Iris pigment epithelial cell (primary cell): ENCODE measurements at places on chromosomes 5 and 9.

DNA sequence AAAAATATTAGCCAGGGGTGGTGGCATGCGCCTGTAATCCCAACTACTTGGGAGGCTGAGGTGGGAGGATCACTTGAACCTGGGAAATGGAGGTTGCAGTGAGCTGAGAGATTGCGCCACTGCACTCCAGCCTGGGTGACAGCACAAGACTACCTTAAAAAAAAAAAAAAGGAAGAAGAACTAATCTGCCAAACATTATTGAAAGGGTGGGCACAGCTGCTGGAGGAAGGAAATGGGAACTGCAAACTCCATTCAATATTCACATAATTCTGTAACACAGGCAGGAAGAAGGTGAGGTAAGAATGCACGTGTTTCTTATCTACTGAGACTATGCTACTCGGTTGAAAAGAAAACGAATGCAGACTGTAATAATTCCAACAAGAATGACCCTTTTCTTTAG, 121.1 kb upstream of the GNA14 start:
- DNase-seq = no peak

- peak; percentile 15 for DNase-seq
These were observed 3.3 kb upstream of the CDC20B start for GRCh38 chr5:55176176-55176818.

- DNase-seq = no peak
These were observed 40.2 kb upstream of the PRDM12 start for GRCh38 chr9:130624154-130624553.

- DNase-seq = no peak
These were observed 23.5 kb downstream of the NTNG2 start for GRCh38 chr9:132185073-132186009.

GRCh38 chr9:109935406-109936087, 155.5 kb downstream of the PALM2AKAP2 start:
- DNase-seq = peak; percentile 47

GRCh38 chr5:1875281-1875842, 7.4 kb downstream of the IRX4 start:
- no peak for DNase-seq

DNA sequence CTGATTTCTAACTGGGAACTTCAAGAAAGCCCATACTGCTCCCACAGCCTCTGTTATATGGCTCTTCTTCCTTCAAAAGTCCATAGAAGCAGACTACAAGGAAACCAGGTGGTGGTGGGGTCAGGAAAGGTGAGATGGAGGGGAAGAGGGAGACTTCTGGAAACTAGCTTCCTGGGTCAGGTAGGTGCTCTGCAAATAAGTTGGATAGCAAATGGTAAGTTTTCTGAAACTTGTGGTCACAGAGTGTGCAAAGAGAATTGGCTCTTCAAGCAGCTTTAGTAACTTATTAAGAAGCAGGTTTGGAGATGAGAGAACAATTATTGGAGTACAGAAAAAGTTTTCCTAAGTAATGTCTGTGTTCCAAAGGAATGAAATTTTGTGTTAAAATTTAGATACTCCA, 316.9 kb downstream of the ADGRV1 start:
- no peak for DNase-seq

DNA sequence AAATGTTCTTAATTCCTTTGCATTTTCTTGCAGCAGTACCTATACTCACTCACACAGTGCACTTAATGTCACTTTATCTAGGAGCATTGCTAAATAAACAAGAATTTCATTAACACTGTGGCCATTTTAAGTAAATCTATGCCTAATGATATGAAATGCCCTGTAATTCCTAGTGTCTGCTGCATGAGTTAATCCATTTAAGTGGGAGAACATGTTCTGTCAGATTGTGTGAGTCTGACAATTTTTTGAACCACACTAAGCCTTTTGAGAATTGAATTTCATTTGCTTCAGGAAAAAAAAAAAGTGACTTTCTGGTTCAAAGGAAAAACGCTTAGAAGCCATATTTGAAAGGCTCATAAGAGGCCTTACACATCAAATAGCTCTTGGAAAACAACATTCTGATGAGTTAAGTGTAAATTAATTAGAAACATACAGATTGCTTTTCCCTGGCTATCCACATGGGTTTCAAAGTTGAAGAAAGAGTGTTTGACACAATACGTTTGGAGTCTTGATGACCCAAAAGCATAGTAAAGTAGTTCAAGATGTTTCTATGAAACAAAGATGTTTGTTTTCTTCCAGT, 446.7 kb upstream of the GRAMD2B start:
- DNase-seq = no peak

GRCh38 chr5:102294886-102295395, 1.1 kb downstream of the SLCO4C1 start:
- DNase-seq = no peak

- DNase-seq = no peak
These were observed 24.3 kb downstream of the DUSP1 start for GRCh38 chr5:172746725-172747124.

- DNase-seq = no peak
These were observed 67.3 kb upstream of the GARNL3 start for GRCh38 chr9:127197186-127197860.

DNA sequence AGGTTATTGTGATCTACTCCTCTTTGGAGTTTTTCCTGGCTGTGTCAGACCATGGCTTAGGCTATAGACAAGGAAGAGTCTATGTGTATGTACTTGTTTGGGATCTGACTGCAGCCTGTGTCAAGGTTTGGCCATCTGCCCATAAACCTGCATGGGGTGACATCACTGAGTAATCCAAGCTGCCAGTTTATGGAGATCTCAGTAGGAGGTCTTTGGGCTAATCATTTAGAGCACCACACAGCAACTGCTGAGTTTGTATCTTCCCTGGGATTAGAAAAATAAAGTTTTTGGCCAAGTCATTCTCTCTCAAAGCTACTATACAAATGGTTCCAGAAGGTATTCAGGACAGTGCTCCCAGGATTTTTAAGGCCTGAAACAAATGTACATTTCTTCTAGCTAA, 65.5 kb upstream of the HSPB3 start:
- DNase-seq = peak; percentile 95

DNA sequence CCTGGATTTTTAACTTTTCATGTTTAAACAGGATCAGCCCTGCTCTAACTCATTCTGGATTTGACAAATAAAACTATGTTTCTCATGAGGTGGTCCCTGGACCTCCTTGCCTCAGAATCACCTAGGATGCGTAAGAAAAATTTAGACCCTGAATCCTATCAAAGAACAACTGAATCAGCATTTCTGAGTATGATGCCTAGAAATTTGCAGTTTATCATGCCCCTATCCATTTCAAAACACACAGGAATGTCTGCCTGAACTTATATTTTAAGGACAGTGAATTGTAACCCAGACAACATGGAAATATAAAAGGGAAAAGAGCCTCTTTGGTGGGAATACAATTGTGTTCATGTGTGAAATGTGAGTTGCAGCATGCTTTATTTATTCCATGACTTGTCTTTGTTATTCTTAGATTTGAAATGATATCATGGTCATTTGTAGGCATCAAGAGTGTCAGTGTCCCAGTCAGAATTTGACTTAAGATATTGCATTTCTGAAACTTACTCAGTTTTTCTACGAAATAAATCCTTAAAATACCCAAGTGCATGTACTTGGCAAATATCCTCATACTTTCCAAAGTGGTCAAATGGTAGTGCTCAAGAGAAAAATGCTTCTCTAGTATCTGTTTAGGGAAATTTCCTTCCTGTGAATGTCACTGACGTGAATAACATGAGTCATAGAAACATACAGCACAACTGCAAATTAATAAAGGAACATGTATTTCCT, 144.3 kb downstream of the GIN1 start:
- DNase-seq = peak; percentile 86

DNA sequence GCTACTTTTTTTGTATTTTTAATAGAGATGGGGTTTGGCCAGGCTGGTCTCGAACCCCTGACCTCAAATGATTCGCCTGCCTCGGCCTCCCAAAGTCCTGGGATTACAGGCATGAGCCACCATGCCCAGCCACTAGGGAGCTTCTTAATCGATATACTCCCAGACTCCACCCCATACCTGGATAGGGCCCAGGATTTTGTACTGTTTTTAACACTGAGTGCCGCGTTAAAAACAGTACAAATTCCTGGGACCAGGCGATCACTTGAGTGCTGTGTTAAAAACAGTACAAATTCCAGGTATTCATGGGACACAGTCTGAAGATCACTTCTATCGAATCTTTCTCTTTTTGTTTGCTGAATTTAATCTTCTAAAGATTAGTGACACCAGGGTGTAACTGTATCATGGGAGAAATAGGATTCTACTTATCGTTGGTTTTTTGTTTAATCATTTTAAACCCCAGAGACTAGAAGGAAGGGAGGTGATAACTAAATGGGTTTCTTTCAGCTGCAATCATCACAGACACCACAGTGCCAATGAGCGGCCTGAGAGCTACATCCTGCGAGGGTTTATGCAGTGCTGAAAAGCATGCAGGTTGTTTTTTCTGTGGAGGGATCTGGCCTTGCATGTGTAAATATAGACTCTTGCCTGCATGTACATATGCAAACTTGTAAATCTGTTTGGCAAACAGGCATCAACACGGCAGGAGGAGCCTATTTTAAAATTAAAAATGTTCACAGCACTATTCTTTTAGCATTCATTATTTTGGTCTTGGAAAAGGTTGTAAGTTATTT, 303.8 kb upstream of the WWC1 start:
- no peak for DNase-seq

DNA sequence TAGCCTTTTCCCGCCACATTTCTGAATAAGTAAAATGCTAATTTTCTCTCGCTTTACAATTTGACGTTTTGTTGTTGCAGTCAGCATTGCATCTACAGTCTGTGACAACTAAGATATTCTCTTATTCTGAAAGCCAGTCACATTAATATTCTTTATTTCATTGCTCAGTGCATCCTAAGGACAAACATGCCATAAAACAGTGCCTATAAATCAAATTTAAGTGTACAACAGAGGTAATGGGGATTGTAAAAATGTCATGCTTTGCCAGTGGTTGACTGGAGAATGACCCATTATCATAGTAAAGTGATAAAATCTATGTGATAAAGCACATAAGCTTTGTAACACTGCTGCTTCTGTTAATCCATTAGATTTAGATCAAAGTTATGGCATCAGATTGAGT, 1850.0 kb upstream of the ACO1 start:
- no peak for DNase-seq

- DNase-seq = no peak
These were observed 110.2 kb downstream of the TRIM32 start for GRCh38 chr9:116797276-116797675.
